ENCODE measurements at places on chromosomes 6 and 20.

DNA sequence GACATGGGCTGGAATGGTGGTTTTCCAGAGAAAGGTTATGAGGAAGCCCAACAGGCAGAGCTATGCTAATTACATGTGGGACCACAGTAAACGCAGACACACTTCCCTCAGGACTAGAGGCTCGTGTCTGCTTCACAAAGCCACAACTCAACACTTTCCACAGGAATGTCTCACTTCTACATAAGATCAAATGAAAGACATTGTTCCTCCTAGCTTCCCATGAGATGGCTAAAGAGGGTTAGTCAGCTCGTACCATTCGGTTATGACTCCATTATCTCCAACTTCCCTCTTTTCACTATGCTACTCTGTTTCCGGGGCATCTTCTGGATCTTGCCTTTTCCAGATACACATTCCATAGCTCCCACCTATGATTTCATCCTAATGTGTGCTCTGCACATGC is 29.1 kb upstream of the ZC3H12D start:
- no peak for DNase-seq

DNA sequence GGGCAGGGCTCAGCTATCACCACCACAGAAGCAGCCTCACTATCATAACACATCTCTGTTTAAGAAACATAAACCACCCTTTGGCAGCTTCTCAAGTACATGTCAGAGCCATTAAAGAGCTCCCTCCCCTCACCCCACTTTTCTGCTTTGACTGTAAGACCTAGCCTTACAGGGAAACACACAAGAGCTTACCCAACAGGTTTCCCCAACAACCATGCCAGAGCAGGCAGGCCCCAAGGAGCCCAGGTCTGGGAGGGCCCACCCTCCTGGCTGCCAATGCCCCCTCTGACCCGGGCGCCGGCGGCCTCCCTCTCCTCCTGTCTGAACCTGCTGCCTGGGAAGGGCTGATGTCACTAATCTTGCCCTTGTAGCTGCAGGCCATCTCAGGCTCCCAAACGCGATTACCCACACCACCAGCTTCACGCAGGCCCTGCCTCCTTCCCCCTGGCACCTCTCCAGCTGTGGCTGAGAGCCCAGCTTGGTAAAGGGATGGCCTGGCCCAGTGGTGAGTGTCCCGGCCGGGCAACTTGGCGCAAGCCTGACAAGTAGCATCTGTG is 402.0 kb downstream of the MAFB start:
- DNase-seq, result no peak

GRCh38 chr6:113496166-113496565 is 361.0 kb upstream of the MARCKS start:
- DNase-seq, result no peak

GRCh38 chr20:51803148-51803854 is 980 bp upstream of the SALL4 start:
- DNase-seq, result no peak

DNA sequence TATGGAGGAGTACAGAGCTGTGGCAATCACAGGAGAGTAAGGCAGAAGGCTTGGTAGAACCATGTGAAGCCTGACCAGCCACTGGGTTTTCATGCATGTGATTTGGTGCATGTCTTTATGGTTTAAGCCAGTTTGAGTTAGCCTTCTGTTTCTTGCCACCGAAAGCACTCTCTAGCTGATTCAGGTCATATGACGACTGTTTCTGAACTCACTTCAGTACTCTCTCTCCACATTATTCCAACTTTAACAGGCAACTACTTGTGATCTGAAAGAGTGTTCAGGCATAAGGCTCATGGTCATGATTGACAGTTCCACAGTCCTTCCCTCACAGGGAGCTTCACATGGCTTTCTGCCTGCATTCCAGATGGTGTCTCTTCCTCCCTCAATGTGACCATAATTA is 63.3 kb upstream of the TAB2 start:
- no peak for DNase-seq

DNA sequence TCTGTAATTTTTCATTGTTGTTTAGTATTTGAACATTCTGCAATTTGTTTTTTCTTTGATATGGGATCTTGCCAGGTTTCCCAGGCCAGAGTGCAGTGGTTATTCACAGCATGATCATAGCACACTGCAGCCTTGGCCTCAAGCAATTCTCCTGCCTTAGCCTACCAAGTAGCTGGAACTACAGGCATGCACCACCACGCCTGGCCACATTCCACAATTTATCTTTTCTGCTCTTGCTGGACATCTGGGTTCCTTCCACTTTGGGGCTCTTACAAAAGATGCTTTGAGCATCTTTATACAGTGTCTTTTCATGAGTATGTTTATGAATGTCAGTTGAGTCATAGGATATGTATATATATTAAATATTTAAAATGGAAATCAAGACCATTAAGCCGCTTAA is 42.0 kb downstream of the PGM3 start:
- no peak for DNase-seq

- no peak for DNase-seq
Observed at GRCh38 chr6:140401761-140402160, 1027.3 kb upstream of the CITED2 start.

DNA sequence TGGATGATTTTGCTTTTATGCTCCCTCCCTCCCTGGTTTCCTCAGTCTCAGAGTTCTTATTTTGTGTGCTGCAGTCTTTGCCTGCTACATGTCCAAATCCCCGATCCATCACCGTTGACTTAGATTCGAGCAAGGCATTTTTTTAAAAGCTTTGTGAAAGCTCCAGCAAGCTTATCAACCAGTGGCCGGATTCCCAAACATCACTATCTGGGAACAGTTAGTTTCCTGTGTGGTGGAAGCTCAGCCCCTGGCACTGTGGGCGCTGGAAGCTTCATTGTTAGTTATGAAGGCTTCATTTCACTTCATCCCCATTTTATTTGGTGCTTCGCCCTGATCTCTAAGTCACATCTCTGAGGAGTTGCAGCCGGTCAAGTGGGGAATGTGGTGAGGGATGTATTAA is 44.7 kb downstream of the DEK start:
- DNase-seq, result no peak

GRCh38 chr6:99521633-99522151 is 6.5 kb upstream of the USP45 start:
- no peak for DNase-seq

- no peak for DNase-seq
Observed at GRCh38 chr20:38649275-38649891, 47.8 kb downstream of the ARHGAP40 start.

DNA sequence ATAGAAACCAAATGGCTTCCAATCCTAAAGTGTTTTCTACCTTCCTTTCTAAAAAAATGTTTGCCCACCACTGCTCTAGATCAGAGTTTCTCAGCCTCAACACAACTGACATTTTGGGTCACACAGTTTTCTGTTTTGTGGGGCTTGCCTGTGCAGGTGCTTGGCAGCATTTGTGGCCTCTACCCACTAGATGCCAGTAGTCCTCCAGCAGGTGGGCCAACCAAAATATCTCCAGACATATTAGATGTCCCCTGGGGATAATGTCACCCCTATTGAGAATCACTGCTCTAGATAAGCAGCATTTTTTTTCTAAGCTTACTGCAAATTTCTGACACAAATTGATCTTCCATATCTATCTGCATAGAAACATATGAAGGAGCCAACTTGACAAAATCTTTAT is 26.3 kb upstream of the EPM2A start:
- no peak for DNase-seq

- no peak for DNase-seq
Observed at GRCh38 chr6:151330130-151330696, 61.1 kb downstream of the ZBTB2 start.

DNA sequence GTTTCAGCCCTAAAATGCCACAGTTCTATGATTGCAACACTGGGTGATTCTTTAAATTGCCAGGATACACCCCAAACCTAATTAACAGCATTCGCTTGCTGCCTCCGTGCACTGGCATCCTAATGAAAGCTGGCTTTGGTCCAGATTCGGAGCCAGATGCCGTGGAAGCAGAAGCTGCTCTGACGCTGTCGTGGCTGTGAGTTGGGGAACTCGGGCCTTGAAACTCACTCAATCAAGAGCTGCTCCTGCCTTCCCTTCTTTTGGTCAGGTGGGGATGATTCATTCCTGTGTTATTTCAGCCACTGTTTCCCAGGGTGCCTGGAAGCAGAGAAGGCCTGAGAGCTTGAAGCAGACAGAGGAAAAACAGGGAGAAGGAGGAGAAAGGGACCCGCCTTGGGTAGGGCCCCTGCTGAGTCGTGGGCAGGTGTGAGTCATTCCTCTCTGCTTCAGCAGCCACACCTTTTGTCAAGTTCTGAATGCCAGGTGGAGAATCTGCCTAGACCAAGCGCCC is 36.2 kb upstream of the DSP start:
- no peak for DNase-seq

- no peak for DNase-seq
Observed at GRCh38 chr6:25883536-25883935, 9.5 kb upstream of the SLC17A3 start.

DNA sequence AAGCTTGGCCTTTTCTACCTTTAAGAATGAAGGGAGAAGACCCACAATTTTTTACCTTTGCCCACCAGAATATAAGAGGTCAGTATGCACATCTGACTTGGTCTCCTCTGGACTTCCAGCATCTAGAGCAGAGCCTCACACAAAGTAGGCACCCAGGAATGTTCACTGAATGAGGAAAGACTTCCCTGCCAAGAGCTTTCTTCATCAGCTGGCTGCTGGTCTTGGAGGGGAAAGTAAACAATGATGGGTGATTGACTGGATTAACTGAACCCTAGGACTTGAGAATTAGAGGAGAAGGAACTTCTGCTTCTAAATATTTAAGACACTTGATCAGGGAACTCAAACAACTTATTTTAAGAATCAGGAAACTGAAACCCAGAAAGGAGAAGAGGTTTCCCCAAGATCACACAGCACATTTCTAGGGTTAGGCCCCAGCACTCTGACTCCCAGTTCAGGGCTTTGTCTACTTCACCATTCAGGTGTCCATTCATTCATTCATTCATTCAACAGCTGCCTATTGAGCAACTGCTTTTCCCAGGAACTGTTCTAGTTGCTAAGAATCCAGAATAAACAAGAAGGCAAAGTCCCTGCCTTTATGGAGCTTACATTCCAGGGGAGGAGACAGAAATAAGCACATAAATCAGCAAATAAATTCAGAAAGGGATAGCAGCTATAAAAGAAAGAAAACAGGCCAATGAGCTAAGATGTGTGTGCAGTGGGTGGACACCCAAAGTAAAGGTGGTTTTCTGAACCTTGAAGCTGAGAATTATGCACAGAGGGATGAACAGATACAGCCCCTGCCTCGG is 216.9 kb upstream of the LRFN2 start:
- no peak for DNase-seq

GRCh38 chr20:24732599-24732998 is 216.5 kb upstream of the CST7 start:
- no peak for DNase-seq

DNA sequence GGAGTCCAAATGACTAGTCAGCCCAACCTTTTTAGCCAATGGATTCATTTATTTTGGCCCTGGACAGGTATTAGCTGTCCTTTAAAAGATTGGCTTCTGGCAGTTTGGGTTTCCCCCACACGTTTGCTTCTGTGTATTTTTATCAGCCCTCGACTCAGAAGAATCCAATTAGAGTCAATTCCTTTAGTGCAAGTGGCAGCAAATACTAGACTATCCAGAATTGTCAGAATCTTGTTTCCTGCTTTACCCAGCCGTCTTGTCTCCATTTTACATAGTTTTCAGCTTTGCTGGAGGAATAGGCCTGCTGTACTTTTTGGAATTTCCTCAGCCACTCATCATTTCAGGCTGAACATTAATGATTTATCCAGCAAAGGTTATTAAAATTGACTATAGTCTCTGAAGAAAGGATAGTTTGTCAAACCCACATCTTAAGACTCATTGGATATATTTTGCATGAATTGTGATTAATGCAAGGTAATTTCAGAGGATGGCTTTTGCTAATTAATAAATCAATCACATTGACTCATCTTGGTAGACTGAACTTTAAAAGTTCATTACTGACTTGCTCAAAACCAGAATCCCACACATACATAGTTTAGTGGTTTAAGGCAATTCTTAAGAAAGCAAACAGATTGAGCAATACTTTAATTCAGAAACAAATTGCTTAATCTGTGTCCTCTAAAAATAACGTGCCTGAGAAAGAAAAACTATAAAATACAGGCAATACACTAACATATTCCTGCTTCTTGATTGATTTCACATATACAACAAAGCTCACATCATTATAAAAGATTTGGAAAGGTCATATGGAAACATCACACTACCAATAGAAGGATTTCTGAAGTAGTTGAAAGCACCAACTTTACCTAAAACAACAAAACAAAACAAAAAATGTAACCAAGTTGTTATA is 62.9 kb upstream of the ZNF217 start:
- DNase-seq, result no peak

- no peak for DNase-seq
Observed at GRCh38 chr6:84449220-84449619, 221.8 kb upstream of the CEP162 start.

- DNase-seq, result no peak
Observed at GRCh38 chr6:20715135-20715806, 181.0 kb downstream of the CDKAL1 start.
